ENCODE measurements at places on chromosomes 6 and 20.

DNA sequence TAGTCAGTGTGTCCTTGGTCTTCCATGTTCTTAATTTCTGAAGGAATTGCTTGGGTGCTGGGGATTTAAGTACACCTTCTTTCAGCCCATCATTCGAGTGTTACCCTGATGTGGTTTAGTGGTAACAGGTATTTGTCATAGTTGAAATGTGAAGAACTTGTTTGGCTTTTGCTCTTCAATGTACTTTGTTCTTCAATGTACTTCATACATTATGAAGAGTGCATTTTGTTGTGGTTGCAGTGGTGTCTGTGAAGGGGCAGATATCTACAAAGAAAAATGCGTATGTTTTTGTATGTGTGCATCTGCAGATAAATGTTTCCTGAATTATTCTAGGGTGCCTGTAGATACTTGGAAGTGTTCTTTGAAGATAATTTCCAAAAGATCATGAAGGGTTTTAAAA, 111.2 kb upstream of the SUPT3H start:
- no peak for DNase-seq

GRCh38 chr6:99514089-99514488, 1.1 kb downstream of the USP45 start:
- peak; percentile 79 for DNase-seq

- no peak for DNase-seq
These were observed 764.9 kb upstream of the MMS22L start for GRCh38 chr6:98047871-98048270.

DNA sequence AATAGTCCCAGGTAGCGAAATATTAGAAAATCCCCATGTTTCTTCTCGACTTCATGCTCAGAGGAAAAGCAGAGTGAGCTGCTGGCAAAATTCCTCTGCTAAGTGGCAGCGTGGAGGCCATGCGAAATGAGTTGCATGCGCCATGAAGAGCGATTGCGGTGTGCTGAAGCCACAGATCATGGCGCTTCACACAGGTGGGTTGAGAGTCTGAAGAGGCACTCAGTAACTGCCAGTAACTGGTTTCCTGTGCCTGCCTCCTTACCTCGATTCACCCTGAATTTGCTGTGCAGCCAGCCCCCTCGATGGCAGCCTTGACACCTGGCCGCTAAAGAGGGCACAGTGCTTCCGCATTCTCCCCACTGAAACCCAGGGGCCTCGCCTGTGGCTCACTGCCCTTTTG, 301.5 kb downstream of the NRN1 start:
- no peak for DNase-seq

DNA sequence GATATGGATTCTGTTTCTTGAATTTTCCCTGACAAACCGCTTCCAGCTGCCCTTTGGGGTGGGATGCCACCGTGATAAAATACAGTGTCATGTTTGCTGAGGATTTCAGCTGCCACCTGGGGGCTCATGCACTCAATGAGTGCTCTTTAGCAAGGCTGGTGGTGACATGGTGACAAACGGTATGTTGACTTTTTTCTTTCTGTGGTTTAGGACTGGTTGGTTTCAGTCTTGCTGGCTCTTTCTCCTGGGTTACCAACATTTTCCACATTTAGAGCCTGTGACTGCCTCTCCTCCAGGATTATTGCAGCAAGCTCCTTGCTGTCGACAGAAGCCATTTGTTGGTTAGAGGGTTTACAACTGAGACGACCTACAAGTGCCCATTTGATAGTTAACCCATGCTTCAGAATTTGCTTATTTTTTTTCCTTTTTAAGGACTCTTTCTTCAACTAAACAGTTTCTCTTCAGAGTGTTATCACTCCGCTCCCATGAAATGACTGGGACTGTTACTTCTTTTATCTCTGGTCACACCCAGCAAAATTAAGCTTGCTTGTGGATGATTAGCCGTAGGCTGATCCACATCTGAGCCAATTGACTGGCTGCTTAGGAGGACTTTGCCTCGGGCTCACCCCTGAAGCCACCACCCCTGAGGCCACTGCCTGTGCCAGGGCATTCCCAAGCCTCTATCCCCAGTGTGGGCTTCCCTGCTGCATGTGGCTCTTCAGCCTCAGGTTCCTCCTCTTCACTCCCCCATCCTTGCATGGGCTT, 48.4 kb upstream of the CDYL start:
- peak; percentile 61 for DNase-seq

DNA sequence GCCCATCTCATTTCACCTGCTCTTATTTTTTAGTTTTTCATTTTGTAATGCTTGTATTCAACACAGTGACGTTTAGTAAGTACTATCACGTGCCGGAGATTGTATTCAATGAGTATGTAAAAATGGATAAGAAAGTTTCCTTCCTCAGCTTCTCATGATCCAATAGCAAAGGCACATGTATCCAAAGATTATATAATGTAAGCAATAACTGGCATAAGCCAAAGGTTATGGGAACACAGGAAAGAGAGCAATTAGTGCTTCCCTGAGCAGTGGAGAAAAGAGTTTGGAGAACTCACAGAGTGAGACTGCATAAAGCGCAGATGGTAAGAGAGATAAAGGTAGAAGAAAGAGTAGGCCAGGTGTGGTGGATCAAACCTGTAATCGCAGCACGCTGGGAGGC, 21.8 kb upstream of the LTV1 start:
- DNase-seq, result no peak

- no peak for DNase-seq
These were observed 10.6 kb upstream of the CD83 start for GRCh38 chr6:14107000-14107399.
